SW480 (cell line): ENCODE measurements at places on chromosomes 5 and 9.

GRCh38 chr9:108813951-108814601, 41.7 kb downstream of the ACTL7B start:
- DNase-seq: peak; percentile 91

DNA sequence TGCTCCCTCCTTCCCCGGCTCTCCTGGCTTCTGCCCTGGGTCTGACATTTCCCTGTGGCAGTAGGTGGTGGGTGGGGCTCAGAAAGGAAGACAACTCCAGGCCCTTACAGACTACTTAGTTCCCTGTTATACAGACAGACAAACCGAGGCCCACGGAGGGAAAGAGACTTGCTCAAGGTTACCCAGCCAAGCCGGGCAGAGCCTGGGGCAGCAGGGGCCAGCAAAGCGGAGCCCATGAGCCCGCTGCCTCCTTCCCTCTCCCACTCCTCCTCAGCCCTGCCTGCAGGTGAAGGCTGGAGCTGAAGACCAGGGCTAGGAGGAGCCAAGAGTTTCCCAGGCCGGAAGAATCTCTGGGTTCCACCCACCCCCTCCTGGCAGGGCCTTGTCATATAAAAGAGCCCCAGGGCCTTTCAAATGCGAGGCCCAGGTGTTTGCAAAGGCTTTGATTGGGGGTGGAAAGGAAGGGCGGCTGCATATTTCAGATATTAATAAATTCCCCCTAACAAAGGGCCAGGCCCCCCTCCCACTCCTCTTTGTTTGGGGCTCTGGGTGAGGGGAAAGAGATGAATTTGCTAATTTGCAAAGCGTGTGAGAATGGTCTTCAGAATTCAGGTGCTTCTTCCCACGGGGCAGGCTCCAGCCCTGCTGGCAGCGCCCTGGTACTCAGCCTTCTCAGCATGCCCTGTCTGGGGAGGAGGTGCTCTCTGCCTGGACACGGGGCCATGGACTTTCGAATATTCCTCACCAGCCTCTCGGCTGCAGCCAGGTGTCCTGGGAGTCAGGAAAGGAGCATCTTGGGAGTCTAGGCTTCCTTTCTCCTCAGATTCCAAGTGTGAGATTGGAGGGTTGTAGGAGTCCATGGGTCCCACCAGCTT, 21.5 kb downstream of the SLC6A7 start:
- no peak for DNase-seq

- no peak for DNase-seq
These were observed 271 bp downstream of the NOL8 start for GRCh38 chr9:92324889-92325268.

DNA sequence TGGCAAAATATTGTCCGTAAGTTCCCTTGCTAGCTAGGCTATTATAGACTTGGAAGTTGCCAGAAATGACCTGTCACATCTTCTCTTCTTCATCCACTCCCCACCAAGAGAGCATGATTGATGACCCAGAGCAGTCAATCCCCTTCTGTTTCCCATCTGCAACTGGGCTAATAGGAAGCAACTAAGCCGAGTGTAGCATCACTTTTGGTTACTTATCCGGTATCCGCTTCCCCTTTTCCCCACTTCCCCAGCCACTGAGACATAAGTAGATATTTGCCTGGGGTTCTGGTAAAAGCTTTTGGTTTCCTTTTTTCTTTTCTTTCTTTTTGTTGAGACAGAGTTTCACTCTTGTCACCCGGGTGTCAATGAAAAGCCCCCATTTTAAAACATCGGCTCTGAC, 29.4 kb upstream of the LIFR start:
- no peak for DNase-seq

- no peak for DNase-seq
These were observed 91.6 kb upstream of the NR4A3 start for GRCh38 chr9:99730062-99730461.

- no peak for DNase-seq
These were observed 1.3 kb upstream of the MTAP start for GRCh38 chr9:21800931-21801682.

- no peak for DNase-seq
These were observed 34.0 kb upstream of the SPDL1 start for GRCh38 chr5:169549453-169550100.

- peak; percentile 61 for DNase-seq
These were observed 86.5 kb upstream of the TNFAIP8 start for GRCh38 chr5:119269061-119269944.

DNA sequence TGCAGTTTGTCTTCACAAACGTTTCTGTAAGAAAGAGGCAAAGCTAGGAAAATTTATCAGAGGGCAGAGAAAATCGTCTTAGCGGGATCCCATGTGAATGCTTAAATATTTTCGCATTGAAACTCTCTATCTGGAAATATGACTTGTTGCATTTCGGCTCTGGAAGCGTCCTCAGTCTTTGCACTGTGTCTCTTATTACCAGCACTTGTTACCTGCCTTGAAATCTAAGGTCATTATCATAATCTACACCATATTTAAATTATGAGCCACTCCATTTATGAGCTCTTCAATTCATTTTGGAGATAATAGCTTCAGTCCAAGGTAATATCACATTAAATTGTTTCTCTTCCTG, 1.4 kb downstream of the EGFLAM start:
- no peak for DNase-seq

DNA sequence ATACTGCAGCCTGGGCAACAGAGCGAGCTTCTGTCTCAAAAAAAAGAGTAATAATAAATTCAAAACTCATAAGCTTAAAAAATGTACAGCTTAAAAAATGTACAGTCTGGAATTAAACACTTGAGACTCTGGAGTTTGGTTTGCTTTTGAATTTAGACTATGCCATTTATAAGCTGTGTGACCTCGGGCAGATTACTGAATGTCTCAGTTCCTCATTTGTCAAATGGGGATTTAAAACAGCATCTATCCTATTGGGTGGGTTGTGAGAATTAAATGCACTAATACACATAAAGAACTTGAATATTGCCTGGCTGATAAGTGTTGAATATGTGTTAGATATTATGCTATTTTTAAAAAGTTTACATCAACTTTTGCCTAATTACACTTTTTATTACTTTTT, 98.4 kb downstream of the SCAMP1 start:
- no peak for DNase-seq

DNA sequence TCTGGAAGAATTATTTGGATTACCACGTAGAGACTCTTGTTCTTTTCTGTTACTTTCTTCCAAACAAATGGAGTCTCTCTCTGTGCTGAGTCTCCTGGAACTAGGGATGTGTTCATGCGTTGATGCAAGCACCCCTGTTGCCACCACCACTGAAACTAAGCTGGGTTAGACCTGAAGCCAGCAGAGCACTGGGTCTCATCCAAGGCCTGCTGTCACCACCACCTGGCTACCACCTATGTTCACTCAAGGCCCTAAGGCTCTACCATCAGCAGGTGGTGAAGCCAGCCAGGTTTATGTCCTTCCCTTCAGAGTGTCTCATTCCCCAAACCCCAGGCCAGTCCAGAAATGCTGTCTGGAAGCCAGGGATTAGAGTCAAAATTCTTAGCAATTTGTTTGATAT, 13.3 kb downstream of the RIC1 start:
- no peak for DNase-seq

GRCh38 chr9:2158766-2159430, 143.8 kb downstream of the SMARCA2 start:
- no peak for DNase-seq

DNA sequence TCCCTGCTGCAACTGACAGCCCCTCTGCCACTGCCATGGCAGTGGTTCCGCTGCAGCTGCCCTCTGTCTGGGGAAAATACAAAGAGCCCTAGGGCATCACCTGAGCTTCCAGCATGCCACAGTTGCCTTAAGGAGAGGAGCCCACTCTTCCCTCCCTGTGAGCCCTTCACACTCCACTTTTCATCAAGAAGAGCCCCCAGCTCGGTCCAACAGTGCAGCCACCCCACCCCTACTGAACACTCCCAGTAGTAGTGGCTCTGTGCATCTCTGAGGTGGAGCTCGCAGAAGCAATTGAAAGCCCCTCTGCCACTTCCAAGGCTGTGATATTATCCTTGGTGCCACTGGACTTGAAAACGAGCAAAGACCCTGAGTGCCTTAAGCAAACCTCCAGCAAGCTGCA, 696.8 kb upstream of the COX7C start:
- no peak for DNase-seq

DNA sequence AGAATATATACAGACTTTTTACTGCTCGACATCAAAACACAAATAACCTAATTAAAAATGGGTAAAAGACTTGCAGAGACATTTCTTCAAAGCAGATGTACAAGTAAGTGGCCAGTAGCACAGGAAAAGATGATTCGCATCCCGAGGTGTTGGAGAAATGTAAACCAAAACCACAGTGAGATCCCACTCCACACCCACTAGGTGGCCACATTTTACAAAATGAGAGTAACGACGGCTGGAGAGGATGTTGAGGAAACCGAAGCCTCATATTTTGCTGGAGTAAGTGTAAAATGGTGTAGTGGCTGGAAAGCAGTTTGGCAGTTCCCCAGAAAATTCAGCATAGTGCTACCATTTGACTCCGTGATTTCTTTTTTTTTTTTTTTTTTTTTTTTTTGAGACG, 21.3 kb upstream of the GBGT1 start:
- DNase-seq: peak; percentile 82

GRCh38 chr5:44914221-44914620, 105.5 kb downstream of the MRPS30 start:
- DNase-seq: no peak

- no peak for DNase-seq
These were observed 687.8 kb downstream of the SLCO4C1 start for GRCh38 chr5:101608322-101608721.

DNA sequence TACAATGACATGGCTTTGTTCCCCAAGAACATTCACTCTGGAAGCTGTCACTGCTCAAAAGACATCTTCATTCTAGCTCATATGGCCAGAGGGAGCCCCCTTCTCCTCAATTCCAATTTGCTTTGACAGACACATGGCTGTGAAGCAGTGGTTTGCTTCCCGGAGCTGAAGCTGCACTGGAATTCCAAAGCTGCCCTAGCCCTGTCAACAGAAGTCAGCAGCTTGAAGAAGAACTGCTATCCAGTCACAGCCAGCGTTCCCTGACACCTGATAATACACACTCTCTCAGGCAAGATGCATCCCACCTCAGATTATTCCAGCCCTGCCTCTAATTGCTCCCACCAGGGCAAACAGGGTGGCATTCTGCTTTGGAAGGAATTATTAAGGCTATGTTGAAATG, 93.7 kb downstream of the SEMA5A start:
- DNase-seq: no peak

DNA sequence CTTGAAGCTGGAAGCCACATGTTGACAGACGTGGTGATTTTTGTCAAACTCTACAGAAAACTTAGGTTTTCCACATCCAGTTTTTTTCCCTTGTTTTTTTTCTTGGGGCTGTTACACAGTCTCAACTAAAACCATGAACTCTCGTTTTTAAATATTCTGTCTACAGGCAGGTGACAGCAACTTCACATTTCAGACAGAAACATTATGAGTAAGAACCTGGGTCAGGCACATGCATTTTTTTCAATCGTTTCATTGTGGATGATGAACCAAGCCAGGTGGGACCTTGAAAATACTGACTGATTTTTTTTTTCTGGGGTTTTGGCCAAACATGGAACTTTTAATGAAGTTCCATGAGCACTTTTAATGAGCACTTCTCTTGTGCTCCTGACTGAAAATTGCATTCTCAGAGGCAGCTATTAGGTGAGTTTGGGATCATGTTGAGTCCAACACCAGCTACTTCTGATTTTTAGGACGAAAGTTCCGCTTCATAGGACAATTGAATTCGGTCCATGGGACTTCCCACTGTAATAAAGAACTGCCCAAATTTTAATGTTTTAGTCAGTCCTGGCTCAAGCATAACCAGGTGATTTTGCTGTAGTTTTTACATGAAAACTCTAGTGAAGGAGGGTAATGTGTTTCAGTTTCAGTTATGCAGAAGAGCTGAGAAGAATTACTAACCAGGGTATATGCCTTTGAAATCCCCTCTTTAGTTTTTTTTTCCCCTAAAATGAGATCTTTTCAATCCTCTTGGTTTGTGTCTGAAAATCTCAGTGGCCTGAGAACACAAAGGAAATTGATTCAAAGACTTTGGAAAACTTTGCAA, 93.2 kb upstream of the ADAMTS16 start:
- no peak for DNase-seq

DNA sequence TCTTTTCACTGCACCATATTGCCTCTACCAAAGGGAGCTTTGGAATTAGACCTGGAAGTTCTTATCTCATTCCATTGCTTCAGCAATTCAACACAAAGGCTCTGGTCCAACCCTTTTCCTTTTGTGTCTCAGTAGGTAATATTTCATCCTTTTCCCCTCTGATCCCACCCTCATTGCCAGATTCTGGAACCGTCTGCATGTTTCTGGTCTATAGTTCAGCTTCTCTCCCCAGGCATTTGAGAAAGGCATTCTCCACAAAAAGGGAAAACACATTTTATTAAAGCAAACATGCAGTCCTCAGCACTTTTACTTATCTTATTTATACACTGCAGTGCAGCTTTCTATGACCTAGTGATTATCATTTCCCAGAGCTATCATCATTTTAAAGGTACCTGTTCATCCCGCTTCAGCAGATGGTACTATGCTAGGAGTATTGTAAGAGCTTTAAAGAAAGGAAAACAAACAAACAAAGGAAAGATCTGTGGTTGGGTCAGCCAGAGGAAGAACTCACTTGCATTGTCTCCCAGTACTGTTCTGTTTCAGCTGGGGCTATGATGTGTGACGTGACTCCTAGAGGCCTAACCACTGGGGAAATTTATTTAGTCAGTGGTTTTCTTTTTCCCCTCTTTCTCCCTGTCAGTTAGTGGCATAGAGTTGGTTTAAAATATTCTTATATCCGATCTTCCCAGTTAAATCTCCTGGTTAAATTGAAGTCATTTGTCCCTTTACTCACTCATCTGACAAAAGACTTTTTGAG, 269.2 kb downstream of the TMEM38B start:
- DNase-seq: no peak

DNA sequence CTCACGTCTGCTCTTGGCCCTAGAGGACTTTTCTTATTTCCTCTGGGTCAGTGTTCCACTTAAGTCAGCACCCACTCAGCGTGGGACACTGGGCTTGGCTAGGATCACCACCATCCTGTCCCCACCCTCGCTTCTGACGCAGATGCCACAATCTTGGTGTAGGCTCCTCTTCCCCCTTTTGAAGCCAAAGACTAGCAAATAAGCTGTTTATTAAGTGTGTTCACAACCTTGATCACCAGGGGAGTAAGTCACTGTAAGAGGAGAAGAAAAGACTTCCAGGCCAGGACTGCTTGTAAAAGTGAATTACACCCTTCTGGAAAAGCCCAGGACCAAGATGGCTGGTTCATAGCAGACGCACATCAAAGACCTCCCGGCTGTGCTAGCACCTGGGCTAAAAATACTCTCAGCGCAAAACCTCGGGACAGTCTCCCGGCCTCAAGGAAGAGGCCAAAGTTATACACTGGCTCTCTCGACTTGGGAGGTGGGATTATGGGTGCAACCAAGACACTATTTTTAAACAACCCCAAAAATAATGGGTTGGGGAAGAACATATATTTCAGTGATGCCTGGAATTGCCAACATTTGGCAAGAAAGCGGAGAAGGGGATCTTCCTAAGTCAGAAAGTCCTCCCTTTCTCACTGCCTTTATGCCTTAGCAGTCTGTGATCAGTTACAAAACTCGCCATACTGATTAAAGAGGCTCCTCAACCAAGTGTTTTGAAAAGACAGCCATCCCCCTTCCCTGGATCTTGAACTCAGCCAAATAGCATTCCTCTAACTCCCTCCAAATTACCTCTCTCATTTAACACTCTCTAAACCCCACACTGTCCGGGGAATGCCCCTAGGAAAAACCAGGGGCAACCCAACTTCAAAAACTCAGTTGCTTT, 69.4 kb downstream of the RAPGEF1 start:
- DNase-seq: no peak
